Activated CD4-positive, alpha-beta T cell treated with anti-CD3 and anti-CD28 coated beads, Interleukin-2, Interleukin-6, amounts not matched to agents 100 ng/mL and 50 ng/mL, durations not matched to agents 16 hours and 8 hours (primary cell): ENCODE measurements at places on chromosomes 7 and 10.

- no peak for DNase-seq
Measured at GRCh38 chr10:112080231-112080630, 103.3 kb downstream of the GPAM start.

- no peak for DNase-seq
Measured at GRCh38 chr10:44961230-44961571, 1.6 kb downstream of the RASSF4 start.

GRCh38 chr7:150340024-150340749 is 1.2 kb downstream of the RARRES2 start:
- no peak for DNase-seq

DNA sequence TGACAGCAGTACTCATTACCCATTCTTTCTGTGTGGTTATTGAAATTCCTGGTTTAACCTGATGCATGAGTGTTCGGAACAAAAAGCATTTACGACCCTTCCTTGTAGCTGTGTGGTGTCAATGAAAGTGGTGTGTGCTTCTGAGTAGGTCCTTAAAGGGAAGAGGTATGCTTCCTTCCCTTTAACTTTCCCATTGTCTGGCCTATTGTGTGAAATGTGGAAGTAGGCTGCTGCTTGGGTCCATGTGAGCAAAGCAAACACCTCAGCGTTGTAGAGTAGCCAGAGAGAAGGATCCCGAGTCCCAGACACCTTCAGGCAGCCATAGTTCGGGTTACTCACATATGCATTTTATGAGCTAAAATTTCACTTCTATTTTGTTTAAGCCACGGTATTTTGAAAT is 74.7 kb downstream of the TSPAN12 start:
- no peak for DNase-seq

GRCh38 chr7:19762631-19763030 is 10.8 kb downstream of the TMEM196 start:
- no peak for DNase-seq

- no peak for DNase-seq
Measured at GRCh38 chr10:57142925-57143576, 782.0 kb upstream of the ZWINT start.
